Bone marrow (tissue), 2 donors: ENCODE measurements at places on chromosomes 16 and 17.

DNA sequence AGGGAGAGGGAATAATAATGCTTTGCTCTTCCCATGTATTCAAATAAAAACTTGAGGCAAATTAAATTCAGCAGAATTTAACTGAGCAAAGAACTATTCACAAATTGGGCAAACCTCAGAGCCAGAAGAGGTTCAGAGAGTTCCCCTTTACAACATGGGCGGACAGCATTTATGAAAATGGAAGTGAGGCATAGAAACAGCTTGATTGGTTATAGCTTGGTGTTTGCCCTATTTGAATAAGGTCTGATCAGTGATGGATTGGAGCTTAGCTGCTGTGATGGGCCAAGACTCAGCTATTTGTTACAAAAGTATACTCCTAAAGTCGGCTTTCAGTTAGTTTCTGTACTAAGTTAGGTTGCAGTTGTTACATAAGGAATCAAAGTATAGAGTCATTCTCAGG, 63.0 kb downstream of the TMEM100 start:
- DNase-seq, result no peak

GRCh38 chr17:917941-918740, 61.4 kb downstream of the NXN start:
- no peak for DNase-seq

- no peak for DNase-seq
Observed at GRCh38 chr17:72890711-72891110, 201.8 kb downstream of the SLC39A11 start.

GRCh38 chr17:7856011-7856810, 1.1 kb downstream of the NAA38 start:
- no peak for DNase-seq

DNA sequence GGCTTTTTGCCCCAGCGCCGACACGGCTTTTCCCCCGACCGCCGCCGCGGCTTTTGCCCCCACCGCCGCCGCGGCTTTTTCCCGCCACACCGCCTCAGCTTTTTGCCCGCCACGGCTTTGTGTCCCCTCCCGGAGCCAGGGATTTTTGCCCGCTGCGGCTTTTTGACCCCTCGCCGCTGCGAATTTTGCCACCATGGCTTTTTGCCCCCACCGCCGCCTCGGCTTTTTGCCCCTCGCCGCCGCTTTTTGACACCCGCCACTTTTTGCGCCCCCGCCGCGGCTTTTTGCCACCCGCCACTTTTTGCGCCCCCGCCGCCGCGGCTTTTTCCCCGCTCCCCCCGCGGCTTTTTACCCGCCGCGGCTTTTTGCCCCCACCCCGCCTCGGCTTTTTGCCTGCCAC, 1342.5 kb downstream of the TP53TG3F start:
- DNase-seq, result no peak

- no peak for DNase-seq
Observed at GRCh38 chr17:27554911-27555310, 76.1 kb upstream of the LGALS9 start.

DNA sequence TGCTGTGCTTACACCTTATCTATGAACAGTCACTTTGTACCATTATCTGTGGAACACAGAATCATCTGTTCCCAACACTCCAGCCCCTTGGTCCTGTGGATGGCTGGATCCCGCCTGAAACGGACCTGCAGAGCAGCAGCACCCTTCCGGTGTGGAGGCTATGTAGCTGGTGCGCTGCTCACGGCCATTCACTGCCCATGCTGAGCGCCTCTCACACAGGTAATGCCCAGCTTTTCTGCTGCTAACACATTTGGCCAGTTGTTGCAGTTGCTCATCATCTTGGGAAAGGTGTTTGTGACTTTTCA, 11.4 kb upstream of the PLK1 start:
- DNase-seq, result no peak

- no peak for DNase-seq
Observed at GRCh38 chr16:10067835-10068234, 114.4 kb downstream of the GRIN2A start.

DNA sequence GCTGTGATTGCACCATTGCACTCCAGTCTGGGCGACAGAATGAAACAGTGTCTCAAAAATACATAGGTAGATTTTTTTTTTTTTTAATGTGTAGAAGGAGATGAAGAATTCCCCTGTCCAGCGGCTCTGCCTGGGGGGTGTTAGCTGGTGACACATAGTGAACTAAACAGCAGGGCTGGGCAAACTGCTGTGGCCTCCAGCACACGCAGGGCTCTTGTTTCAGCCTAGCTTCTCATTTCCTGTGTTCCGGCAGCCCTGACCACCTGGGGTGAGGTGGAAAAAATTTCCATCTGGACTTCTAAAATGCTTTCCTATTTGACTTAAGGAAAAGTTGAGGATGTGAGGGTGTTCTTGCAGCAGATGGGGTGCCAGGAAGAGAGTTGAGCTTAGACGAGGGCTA, 33.3 kb upstream of the RGS9 start:
- DNase-seq, result no peak

- DNase-seq, result no peak
Observed at GRCh38 chr17:879546-880442, 97.6 kb downstream of the MRM3 start.

GRCh38 chr17:65231662-65232335, 94.6 kb downstream of the RGS9 start:
- DNase-seq, result no peak

DNA sequence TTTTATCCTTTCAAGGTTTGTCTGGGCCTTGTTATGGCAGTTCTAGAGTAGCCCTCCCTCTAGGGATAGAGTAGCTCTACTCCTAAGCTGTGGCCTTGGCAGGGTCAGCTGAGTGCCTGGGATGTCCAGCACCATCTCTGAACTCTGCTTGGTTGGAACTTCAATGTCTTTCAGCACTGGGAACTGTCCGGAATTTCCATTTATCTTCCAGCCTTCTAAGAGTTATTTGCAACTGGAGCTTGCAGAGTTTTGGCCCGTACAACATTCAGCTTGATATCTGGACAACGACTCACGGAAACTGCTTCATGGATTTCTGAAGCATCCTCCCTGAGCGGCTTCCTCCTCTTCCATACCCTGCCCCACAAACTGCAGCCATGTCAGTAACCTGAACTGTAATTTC, 22.9 kb downstream of the MMD start:
- DNase-seq, result no peak

- no peak for DNase-seq
Observed at GRCh38 chr17:32123782-32124181, 18.5 kb upstream of the RHOT1 start.

GRCh38 chr16:88939972-88940861, 36.8 kb downstream of the CBFA2T3 start:
- no peak for DNase-seq

GRCh38 chr17:55327225-55328088, 62.7 kb downstream of the HLF start:
- no peak for DNase-seq

DNA sequence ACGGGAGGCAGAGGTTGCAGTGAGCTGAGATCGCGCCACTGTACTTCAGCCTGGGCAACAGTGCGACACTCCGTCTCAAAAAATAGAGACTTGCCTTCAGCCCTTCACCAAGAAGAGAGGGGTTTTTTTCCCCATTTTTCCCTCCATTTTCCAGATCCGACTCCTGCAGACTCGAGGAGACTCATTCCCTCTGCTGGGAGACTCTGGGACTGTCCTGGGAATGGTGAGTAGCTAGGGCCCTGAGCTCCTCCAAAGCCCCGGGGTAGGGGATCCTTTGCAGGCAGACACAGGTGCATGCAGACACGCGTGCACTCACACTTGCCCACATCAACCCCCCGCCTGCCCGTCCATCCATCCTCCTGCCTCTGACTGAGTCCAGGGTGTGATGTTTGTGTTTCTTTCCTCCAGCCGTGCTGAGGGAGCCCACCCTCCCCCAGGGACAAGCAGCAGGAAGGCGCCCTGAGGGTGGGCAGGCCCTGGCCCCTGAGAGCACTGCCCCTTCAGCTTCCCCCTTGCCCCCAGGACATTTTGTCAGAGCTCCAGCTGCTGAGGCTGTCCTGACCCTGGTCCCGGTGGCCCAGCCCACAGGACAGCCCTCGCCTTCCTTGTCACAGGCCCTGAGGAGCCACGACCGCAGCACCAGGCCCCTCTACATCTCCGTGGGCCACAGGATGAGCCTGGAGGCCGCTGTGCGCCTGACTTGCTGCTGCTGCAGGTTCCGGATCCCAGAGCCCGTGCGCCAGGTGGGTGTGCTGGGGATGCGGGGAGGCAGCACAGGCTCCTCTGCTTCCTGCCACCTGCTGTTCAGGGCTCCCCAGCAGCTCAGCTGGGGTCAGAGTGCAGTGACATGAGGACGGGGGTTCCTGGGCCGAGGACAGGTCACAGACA, 10.2 kb downstream of the ENDOV start:
- no peak for DNase-seq

GRCh38 chr16:30527635-30528178, 1.3 kb upstream of the ZNF768 start:
- DNase-seq, result no peak

DNA sequence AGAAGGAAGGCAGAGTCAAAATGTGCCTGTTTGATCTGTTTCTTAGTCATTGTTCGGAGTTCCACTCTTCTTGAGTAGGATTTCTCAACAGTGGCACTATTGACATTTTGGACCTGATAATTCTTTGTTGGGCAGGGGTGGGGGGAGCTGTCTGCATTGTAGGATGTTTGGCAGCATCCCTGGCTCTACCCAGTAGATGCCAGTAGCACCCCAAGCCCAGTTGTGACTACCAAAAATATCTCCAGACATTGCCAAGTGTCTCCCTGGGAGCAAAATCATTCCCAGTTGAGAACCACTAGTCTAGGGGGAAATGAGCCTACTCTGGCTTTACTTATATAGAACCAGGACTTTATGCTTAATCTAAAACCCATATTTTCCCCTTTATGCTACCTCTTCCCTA, 1.1 kb upstream of the GFOD2 start:
- DNase-seq, result no peak

- no peak for DNase-seq
Observed at GRCh38 chr17:42980766-42981397, 517 bp downstream of the RUNDC1 start.

DNA sequence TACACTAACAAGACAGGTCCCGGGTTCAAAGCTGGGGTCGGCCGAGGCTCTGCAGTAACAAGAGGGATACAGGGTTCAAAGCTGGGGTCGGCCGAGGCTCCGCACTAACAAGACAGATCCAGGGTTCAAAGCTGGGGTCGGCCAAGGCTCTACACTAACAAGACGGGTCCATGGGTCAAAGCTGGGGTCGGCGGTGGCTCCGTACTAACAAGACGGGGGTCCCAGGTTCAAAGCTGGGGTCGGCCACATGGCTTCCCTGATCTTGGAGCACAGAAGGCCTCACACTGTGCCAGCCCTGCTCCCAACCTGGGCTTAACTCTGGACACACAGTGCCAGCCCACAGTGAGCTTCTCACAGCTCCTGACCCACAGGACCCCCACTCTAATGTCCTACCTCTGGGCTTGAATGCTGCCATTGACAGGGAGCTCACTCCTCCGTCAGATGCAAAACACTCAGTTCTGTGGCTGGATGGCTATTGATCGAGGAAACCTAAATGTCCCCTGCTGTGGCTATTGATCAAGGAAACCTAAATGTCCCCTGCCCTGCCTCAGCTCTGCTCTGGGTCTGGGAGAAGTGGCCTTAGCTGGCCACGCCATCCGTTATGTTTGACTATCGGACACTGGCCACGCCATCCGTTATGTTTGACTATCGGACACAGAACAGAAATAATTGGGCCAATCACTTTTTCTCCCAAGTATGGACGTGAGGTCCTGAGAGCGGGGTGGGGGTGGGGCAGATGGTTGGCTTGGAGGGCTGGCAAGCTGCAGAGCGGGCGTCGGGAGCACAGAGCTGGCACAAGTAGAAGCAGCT, 54.6 kb upstream of the DOC2B start:
- no peak for DNase-seq

GRCh38 chr16:17470182-17470907, 415 bp downstream of the XYLT1 start:
- no peak for DNase-seq

DNA sequence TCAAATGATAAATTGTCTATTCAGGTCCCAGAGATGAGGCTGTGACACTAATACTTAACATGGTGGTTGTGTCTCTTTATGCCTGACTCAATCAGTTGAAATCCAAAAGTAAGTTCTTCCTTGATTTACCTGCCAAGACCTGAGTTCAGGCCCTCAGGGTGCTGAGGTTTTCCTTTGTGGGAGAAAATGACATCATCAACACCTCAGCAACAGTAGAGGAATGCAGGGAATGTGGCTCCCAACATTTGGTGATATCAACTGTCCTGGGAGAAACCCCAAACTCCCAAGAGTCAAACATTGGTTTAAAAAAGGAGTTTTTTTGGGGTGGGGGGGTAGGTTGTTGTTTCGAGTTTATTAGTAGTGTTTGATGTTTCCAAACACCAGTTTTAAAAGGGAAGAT, 14.7 kb downstream of the RNF43 start:
- no peak for DNase-seq

- no peak for DNase-seq
Observed at GRCh38 chr17:65895969-65896368, 296.0 kb downstream of the CEP112 start.

DNA sequence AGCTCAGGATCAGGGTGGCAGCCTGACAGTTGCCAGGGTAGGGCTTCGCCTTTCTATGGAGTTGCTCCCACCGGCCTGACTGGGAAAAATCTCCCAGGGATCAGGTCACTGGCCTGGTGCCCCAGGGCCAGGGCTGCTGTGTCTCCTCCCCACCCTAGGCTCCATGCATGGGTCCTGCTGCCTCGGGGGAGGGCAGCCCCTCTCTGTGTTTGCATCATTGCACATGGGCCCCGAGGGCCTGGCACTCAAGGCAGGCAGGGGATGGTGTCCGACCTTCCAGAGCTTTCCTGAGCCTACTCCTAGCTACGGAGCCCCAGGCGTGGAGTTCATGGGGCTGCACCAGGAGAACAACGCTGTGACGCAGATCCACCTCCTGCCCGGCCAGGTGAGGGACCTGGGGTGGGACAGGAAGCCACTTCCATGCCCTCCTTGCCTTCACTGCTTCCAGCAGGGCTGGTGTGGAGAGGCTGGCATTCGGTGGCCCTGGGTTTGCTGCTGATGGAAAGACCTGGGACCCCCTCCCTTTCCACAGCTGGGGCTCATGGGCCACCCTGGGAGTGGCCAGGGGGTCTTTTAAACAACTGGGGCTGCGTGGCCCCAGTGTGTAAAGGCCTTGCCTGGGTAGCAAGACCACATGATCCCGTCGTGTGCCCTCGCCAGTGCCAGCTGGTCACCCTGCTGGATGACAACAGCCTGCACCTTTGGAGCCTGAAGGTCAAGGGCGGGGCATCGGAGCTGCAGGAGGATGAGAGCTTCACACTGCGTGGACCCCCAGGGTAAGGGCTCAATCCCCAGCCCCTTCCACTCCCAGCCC, 29.5 kb upstream of the MYO15B start:
- DNase-seq, result no peak

GRCh38 chr17:40540448-40540847, 24.8 kb downstream of the CCR7 start:
- no peak for DNase-seq
